ENCODE measurements at places on chromosomes 4 and X.

DNA sequence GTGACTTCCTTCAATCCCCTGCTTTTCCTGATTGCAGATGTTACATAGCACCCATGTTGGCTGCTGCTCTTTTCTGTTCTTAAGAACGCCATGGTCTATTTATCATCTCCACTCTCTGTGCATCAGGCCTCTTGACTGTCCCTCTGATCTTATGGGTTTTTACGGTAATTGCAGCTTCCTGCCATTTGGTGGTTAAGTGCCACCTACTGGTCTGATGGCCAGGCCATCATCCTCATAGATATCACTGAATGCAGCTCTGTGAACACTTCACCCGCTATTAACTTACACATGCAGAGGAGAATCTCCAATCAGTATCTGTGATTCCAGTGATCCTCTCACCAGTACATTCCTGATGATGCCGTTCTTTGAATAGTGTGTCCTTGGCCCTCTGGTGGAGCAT, 382.4 kb downstream of the TRAM1L1 start:
- DNase-seq = no peak

DNA sequence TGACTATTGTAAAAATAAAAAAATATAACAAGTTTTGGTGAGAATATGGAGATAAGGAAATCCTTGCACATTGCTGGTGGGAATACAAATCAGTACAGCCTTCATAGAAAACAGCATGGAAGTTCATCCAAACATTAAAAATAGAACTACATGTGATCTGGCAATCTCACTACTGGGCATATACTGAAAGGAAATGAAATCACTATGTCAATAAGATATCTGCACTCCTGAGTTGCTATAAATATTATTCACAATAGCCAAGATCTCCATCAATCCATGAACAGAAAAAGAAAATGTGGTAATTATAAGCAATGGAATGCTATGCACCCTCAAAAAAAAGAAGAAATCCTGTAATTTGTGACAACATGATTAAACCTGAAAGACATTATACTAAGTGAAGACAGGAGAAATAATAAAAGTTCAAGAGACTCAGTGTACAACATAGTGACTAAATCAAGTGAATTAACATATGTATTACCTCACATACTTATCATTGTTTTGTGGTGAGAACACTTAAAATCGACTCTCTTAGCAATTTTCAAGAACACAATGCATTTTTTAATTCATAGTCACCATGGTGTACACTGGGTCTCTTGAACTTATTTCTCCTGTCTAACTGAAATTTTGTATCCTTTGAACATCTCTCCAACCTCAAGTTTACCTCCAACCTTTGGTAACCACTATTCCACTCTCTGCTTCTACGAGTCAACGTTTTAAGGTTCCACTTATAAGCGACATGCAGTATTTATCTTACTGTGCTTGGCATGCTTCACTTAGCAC, 1703.7 kb upstream of the AGA start:
- no peak for DNase-seq

GRCh38 chr4:7474320-7474719, 39.6 kb upstream of the PSAPL1 start:
- no peak for DNase-seq

- no peak for DNase-seq
Measured at GRCh38 chr4:6916069-6916586, 6.5 kb downstream of the TBC1D14 start.

DNA sequence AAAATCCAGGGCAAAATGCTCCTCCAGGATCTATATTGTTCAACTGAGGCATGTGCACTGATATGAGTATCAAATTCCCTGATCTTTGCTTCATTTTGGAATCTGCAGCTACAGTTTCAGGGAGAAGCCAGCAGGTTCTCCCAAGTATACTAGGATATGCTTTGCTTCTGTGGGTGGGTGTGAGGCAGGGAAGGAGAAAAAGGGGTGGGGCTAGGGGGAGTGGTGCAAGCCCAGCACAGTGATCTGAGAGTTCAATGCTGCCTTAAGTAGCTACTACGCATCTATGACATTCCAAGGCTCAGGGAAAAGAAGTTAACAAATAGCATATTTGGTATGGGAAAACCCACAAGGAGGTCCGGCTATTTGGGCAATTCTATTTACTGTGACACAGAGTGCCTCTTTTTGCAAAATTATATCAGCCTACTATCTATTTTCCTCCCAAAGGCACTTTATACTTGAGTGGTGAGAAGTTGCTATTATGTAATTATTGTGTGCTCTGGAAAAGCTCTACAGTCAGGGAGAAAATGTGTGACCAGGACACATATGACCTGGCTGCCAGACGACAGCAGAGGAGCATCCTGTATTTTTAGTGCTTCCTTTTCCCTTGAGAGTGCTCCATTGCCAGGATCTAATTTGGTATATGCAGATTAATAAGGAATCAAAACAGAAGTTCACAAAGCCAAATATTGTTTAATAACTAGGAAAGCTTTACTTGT, 162.0 kb downstream of the RNF150 start:
- DNase-seq = no peak

- DNase-seq = no peak
Measured at GRCh38 chrX:18929775-18930174, 54.1 kb downstream of the PHKA2 start.

DNA sequence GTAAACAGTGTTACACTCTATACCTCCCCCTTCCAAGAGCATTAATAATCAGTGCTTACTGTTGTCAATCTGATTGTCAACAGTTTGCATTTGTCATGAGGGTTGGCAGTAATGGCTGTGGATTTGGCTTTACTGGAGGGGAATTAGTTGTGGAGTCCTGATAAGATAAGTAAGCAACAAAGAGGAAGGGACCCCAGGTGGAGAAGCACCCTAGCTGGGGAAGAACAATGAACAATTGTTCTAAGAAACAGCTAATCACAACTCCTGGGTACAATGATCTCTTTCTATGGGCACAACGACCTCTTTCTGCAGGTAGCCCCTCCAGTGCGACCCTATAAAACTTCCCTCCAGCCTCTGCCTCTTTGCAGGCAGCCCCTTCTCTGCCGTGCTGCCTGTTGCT, 53.2 kb upstream of the CDKN2AIP start:
- no peak for DNase-seq

- no peak for DNase-seq
Measured at GRCh38 chr4:7620814-7621176, 186.1 kb upstream of the PSAPL1 start.

GRCh38 chr4:88007304-88008121, at the start of gene PKD2:
Gene PKD2 (plus strand): TSS chr4:88007635. CDS start chr4:88007734, 99 bp downstream.
- DNase-seq = peak; percentile 65

- DNase-seq = no peak
Measured at GRCh38 chrX:71438750-71439149, 72.6 kb downstream of the TAF1 start.

GRCh38 chrX:154317391-154317995, 21.9 kb downstream of the TKTL1 start:
- no peak for DNase-seq

DNA sequence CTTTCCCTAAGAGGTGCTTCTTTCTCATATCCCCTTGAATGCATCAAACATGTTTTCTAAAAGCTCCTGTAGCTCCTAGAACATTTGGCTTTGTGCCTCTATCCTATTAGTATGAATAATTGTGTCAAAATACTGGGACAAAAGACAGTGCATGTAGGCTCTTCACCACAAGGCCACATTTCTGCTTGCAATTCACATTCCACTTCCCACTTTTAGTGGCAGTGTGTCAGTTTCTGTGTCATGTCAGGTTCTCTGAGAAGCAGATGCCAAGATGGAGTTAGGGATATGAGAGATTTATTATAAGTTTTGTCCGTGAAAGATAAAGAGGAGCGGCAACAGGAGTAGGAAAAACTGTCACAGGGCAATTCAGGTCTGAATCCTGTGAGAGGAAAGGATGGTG, 61.3 kb upstream of the GPRIN3 start:
- no peak for DNase-seq

DNA sequence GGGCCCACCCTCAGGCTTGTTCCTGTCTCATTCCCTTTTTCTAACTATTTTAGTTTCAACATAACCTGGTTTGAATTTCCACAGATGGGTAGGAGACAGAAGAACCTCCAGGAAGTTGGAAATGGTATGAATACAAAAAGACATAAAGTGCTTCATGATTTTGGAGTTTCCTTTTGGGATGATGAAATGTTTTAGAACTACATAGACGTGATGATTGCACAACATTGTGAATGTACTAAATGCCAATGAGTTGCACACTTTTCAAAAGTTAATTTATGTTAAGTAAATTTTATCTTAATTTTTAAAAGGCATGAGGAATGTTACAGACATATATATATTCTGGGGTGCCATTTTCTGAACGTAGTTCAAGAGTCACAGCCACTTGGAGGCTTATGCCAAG, 41.1 kb upstream of the IBSP start:
- DNase-seq = no peak

- DNase-seq = no peak
Measured at GRCh38 chr4:84908876-84909275, 57.6 kb downstream of the WDFY3 start.

DNA sequence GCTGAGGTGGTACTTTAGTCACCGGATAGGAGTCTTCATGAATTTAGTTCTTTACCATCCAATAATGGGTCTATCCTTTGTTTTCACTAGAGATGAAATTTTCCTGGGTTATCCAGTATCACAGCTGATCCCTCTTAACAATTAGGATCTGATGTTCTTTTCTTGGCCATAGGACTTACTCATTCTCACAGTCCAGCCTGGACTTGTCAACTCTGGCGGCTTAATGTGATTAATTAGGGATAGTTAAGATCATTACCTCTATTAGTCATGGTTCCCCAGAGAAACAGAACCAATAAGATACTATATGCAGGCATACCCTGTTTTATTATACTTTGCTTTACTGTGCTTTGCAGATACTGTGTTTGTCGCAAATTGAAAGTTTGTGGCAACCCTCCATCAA, 272.7 kb upstream of the FAT4 start:
- DNase-seq = no peak

DNA sequence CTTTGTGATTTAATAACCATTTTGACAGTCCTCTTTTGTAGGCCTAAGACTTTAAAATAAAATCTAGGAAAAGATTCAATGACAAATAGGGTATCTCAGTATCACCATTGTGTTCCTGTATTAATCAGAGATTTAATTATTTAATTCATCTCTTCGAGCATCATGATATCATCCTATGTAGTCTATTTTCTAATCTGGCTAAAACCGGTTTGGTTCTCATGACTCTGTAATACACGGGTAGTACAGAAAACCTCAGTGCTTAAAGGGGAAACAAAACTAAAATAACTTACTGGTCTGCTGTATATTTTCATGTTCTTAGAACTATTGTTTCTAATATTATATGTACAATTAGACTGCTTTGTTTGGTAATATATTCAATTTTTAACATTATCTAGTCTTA, 23.7 kb upstream of the FBXW7 start:
- DNase-seq = no peak

- no peak for DNase-seq
Measured at GRCh38 chrX:153862369-153863250, 23.4 kb downstream of the L1CAM start.

GRCh38 chr4:16294455-16294854, 68.2 kb upstream of the TAPT1 start:
- DNase-seq = no peak

GRCh38 chr4:145048817-145049216, 49.2 kb downstream of the ANAPC10 start:
- no peak for DNase-seq

GRCh38 chrX:29143356-29143755, 556.1 kb downstream of the IL1RAPL1 start:
- DNase-seq = no peak

GRCh38 chr4:26964512-26964911, 103.9 kb downstream of the STIM2 start:
- no peak for DNase-seq

DNA sequence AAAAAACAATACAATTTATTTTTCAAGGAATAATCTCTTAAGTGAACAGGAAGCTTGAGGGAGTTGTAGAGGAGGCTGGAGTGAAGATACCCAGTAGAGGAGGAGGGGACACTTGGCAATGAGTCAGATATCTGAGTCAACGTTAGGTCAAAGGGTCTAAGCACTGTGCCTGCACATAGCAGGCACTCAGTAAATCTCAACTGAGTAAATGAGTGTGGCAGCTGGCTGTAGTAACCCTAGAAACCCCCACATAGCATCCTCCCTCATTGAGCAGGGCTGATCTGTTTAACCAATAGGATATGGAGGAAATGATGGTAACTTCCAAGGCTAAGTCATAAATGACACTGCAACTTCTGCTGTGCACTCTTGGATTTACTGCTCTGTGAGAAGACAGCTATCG, 186.0 kb upstream of the FAM241A start:
- no peak for DNase-seq

GRCh38 chr4:173413036-173413435, 14.1 kb upstream of the SCRG1 start:
- no peak for DNase-seq

- DNase-seq = no peak
Measured at GRCh38 chrX:141632124-141632523, 42.6 kb downstream of the SPANXA2 start.

- DNase-seq = no peak
Measured at GRCh38 chrX:12685541-12685940, 105.7 kb upstream of the PRPS2 start.

GRCh38 chr4:184826691-184827270, 1.0 kb upstream of the ACSL1 start:
- DNase-seq = no peak
